Lower leg skin (tissue), 4 donors: ENCODE measurements at places on chromosomes 11 and 22.

GRCh38 chr11:88569342-88569741 is 231.8 kb upstream of the CTSC start:
- DNase-seq: no peak

GRCh38 chr11:15958910-15959309 is 397.4 kb downstream of the SOX6 start:
- no peak for DNase-seq

GRCh38 chr22:19378344-19378674 is 53.2 kb downstream of the HIRA start:
- peak; percentile 29 for DNase-seq

GRCh38 chr11:131800452-131800851 is 430.0 kb downstream of the NTM start:
- DNase-seq: no peak

DNA sequence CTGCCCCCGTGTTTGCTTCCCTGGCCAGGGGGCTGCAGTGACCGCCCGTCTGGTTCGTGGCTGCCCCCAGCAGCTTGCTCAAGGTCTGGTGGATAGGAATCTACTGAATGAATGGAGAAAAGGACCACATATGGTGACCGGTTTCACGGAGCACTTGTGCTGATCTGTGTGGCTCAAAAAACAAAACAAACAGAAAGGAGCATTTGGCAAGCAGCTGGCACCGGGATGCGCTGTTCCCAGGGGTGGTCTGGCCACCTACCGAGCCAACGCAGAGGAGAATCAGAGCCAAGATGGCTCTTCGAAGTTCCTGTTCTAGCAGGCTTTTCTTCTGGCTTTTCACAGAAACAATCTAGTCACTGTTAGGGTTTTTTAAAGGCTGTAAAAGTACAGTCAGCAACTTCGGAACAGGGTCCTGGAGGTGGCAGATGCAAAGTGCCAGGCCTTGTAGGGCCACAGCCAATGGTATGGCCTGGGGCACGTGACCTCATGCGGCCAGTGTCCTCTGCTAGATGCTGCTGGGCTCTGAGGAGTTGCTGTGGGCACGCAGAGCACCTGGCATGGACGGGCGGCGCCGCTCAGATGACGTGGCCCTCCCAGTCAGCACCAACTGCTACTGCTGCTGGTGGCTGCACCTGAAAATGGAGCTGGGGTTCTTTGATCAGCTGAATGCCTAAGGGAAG is 27.3 kb upstream of the PACSIN2 start:
- no peak for DNase-seq

GRCh38 chr11:118415062-118415738 is 13.8 kb downstream of the ATP5MG start:
- no peak for DNase-seq

DNA sequence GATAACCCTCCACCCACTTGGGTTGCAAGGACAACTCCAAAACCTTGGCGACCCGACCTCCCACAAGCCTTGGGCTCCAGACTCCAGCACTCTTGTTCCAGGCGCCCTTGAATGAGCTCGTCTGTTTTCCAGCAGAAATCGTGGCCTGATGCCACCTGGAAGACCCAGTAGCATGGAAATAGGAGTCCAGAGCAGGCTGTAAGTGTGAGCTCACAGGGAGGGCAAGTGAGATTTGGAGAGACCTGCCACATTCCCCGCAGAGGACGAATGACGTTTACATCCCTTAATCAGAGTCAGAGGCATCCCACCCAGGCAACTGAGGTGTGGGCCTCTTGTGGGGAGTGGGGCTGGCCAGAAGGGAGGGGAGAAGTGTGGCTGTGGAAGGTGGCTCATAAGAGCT is 71.9 kb downstream of the LDLRAD3 start:
- no peak for DNase-seq

DNA sequence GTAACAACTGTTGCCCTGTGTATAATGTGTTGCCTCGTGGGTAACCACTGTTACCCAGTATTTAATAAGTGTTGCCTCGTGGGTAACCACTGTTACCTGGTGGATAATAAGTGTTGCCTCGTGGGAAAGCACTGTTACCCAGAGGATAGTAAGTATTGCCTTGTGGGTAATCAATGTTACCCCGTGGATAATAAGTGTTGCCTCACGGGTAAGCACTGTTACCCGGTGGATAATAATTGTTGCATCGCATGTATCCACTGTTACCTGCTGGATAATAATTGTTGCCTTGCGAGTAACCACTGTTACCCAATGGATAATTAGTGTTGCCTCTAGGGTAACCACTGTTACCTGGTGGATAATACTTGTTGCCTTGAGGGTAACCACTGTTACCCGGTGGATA is 17.1 kb upstream of the NXPE4 start:
- DNase-seq: no peak

DNA sequence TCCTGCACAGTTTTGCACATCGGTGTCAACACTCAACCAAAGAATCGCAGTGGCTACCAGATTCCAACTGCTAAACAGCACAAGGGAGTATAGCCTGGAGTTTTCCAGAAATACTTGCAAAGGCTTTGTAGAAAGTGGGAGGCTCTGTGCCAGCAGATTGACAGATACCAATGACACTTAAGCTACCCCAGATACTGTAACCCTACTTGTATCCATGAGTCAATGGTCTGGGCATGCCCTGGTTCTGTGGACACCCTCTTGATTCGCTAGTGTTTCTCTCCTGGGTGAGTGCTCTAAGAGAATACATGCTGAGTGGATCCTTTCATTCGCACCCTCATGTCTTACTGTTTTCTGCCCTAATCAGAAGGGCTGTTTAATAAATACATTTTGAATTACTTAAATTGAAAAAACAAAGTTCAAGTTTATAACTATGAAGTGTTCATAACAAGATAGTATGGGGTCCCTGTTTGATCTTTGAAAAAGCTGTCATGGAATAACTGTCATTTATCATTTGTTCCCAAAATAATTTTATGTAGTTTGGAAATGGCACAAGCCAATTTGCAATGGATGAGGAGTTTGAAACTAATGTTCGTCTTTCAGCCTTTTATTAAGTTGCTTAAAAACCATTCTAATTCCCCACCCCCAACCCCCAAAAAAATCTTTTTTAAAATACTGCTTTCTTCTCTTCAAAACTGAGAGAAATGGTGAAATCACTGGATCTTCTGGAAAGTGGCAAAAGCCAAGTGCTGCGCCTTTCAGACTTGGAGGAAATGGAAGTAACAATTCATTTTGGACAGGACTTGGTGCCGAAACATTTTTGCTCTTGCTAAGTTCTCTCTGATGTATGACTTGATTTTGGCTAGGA is 600.5 kb upstream of the TENM4 start:
- no peak for DNase-seq

DNA sequence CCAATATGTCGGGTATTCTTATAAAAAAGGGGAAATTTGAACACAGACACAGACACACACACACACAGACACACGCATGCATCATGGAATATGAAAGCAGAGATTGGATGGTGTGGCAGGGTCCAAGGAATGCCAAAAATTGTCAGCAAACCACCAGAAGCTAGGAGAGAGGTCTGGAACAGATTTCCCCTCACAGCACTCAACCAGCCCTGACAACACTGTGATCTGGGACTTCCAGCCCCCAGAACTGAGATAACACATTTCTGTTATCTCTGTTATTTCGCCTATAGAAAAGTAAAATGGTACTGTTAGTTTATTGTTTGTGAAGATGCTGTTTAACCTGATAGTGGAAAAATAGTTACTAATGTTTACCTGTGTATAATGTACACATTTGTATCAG is 145.4 kb upstream of the ZBED5 start:
- DNase-seq: no peak

DNA sequence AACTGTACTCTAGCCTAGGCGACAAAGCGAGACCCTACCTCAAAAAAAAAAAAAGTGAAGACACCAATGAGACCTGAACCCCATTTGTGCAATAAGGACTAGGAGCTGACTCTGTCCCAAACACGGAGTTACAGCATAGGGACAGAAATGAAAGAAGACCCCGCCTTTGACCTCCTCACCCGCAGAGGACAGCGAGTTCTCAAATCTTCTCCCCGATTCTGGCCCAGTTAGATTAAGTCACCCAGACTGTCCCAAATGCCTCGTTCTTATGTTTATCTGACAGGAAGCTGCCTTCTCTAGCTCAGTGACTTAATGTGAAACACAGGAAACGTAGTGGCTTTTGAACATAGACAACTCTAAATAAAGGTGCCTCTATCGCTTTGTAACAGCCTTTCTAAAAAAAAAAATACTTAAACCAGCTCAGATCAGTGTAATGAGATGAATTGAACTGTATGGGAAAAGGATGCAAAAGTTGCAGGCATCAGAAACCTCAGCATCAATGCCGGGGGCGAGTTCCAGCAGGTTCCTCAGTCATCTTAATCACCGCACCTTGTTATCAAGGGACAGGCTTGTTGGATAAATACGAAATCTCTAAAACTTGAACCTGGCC is 10.6 kb downstream of the MYH9 start:
- no peak for DNase-seq

GRCh38 chr11:9646324-9646723 is 17.6 kb upstream of the SWAP70 start:
- DNase-seq: no peak

DNA sequence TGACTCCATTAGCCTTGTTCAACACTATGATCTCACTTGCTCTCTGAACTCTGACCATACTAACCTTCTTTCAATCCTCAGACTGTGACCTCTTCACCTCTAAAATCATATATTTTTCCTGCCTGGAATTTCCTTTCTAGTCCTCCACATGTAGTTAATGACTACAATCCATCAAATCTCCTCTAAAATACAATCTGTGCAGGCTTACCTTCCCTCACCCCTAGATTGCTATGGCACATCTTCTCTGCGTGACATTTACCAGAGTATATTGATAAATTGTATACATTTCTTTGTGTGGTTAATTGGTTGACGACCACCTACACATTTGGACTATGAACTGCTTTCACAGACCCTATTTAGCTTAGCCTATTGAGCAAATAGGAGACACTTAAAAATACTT is 1330.2 kb upstream of the TENM4 start:
- DNase-seq: no peak

DNA sequence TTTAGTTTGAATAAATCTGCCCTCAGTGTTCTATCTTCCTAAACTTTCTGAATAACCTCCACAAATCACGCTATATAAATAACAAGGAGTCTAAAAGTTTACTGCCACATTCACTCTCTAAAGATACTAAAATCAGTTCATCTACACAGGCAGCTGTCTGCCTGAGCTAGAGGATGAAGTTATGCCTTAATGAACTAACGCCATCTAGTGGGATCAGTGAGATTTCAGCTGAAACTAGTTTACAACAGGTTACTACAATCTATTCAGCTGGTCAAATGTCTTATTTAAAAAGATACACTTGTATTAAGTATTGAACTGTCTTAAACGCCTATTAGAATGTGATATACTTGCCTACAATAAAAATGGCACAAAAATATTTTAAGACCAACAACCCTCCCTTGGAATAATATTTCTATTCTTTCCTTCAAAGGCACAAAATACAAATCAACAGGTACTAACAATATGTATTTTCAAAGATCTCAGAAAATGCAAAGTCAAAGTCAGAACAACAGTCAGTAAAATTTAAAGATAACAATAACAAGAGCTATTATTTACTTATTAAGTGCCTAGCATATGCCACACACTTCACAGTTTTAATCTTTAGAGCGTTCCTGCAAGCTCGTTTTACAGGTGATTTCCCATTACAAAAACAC is 84.1 kb downstream of the LARGE2 start:
- DNase-seq: no peak

GRCh38 chr22:50522806-50523438 is 2.5 kb downstream of the SCO2 start:
- no peak for DNase-seq

GRCh38 chr11:113698515-113698914 is 7.6 kb downstream of the TMPRSS5 start:
- DNase-seq: no peak

DNA sequence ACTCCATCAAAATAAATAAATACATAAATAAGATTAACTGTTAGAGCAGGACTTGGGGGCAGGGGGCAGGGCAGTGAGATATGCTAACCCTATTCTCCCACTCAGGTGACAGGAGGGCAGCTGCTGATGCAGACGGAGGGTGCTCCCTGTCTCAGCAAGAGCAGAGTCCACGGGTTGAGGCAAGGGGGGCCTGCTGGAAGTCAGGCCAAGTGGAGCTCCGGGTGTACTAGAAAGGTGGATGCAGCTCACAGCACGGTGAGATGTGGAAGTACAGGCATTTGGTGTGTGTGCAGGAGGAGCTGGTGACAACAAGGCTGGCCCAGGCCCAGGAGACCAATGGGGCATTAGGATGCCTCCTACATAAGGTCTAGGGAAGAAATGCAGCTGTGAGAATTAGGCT is 467.3 kb upstream of the B3GAT1 start:
- DNase-seq: no peak

GRCh38 chr11:9977554-9977953 is 313.7 kb downstream of the SWAP70 start:
- DNase-seq: no peak

DNA sequence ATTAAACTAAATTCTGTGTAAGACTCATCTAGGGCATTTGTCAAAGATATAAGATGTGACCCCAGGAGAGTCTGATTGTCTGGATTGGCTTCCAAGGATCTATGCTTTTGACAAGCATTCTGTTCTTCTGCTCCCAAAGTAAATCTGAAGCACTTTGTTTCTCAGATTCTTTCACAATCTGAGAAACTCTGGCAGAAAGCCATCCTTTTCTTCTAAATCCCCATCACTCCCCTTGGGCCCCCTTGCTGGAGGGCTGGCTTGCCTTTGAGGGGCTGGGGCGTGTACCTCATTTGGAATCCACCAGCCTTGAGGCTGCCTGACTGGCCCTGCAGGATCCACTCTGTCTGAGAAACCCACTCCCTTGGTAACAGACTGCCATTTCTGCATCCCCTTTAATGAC is 173.5 kb upstream of the CTSC start:
- DNase-seq: no peak

- no peak for DNase-seq
Measured at GRCh38 chr11:66240781-66241136, 27.7 kb upstream of the RAB1B start.

GRCh38 chr11:457111-457760 is 7.2 kb downstream of the PTDSS2 start:
- no peak for DNase-seq

- no peak for DNase-seq
Measured at GRCh38 chr11:109695696-109696095, 273.7 kb downstream of the C11orf87 start.

DNA sequence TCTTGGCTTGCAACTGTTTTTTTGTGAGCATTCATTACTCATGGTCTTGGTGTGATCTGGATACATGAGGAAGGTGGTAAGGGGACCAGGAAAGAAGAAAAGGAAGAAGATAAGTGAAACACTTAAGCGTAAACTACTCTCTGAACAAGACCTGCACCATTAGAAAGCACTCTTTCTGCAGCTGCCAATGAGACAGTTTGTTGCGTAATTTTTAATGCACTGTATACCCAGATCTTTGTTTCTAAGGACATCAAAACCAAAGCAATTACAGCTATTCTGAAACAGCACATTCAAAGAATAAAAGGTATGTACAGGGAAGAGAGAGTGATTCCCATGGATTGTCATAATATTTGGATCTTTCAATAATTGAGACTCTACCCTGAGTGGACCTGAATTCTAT is 147.4 kb downstream of the BLID start:
- DNase-seq: no peak
